ENCODE measurements at places on chromosomes 12 and 14.

DNA sequence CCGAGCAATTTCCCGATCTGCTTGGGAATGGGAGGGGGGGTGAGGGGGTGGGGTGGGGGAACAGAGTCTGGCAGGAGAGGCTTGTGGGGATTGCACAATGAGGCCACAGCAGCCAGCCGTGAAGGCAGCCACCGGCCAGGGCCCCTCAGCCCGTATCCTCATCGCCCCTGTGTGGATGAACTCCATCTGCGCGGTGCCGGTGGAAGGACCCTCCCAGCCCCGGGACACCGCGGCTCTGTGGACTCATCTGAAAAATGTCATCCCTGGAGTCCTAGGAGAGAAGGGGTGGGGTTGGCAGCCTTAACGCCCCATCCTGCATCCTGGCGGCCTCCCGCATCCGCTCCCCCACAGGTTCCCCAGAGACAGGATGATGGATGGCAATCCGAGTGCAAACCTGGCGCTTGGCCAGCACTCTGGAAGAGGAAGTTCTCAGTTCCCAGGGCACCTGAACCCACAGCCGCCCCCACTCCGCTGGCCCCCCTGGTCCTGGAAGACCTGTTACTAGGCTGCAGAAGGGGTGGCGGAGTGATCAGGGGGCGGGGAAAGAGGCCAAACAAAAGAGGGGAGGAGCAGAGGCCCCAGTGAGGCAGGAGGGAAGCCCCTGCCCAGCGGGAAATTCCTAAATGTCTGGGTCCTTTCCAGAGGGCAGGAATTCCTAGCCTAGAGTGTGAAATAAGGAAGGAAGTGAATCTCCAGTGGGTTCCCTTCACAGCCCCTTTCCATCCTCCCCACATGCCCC, 1.2 kb upstream of the TNFAIP2 start:
- peak; percentile 50 for DNase-seq

DNA sequence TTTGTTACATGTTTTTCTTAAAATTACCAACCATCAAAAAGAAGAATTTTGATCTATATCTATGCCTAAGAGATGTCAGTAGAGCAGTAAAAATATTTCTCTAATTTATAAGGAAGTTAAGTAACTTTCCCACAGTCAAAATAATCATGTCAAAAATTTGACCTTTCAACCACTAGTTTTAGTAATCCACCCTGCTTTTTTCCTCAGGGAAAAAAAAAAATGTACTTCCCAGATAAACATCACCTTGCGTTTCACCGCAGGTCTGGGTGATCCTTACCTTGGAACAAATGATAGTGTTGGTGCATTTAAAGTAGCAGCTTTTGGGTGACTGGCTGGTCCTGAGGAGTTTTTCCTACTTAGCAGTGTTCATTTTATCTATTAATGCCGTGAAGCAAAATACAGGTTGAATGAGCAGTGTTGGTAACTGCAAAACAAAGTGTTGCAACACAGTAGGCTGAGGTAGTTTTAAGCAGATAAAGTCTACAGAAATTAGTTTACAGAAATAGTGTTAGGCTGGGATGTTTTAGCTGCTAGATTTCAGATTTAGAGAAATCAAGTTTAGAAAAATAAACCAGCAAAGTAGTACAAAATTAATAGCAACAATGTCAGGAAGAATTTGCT, 137.2 kb upstream of the DNM1L start:
- no peak for DNase-seq

GRCh38 chr14:69008421-69008884, 29.4 kb upstream of the ACTN1 start:
- DNase-seq, result no peak

DNA sequence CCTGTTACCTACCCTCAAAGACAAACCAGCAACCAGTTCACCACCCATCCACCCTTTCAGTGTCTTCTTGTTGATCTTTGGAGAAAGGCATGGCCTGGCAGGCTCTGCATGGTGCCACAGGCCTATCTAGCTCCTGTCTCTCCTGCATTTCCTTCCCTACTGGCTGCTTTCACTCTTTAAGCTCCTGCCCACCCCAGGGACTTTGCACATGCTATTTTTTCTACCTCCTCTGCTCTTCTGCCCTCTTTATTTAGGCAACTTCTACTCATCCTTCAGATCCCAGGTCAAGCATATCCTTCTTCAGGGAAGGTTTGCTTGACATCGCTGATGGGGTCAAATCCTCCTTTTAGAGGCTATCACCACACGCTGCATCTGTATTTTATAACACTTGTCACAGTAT, 27.1 kb upstream of the GPRC5A start:
- no peak for DNase-seq

GRCh38 chr12:83666690-83667089, 980.0 kb downstream of the TMTC2 start:
- no peak for DNase-seq

DNA sequence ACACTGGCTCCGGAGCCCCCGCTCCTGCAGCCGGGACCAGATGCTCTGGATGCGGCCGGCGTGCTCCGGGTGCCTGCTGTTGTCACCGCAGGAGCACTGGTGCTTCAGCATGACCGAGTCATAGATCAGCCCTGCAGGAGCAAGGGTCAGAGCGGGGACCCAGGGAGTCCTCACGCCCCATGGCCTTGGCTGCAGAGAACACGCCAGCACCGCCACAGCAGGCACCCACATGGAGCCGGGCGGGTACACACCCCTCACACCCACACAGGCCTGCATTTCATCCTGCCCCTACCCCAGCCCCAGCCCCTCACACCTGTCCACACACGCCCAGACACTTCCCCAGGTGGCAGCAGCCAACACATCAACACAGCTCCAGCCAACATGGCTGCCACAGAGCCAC, 18.8 kb downstream of the SLC48A1 start:
- no peak for DNase-seq

DNA sequence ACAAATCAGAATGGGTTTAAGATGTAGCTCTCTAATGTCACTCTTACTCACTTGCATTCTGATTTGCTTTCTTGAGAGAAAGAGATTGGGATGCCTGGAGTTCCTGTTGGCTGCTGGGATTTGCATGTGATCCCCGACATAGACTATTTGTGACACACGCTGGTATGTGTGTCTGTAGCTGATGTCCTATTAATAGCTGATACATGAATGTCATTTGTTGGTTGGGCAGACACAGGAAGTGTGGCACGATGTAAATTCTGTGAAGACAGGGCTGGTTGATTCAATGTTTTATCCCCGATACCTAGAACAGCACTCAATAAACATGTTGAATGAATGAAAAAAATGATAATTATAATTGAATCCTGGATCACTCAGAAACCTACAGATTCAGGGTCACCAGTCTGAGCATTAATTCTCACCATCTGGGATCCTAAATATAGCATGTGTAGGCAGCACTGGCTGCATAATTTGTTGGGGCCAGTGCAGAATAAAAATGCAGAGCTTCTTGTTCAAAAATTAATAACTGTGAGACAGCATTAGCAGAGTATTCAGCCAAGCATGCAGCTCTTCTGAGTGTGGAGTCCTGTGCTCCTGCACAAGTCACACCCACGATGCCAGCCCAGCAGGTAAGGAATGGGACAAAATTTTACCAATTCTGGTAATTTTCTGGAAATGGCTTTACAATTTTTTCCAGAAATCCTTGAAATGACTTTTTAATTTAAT, 35.5 kb upstream of the SOCS2 start:
- DNase-seq, result no peak

DNA sequence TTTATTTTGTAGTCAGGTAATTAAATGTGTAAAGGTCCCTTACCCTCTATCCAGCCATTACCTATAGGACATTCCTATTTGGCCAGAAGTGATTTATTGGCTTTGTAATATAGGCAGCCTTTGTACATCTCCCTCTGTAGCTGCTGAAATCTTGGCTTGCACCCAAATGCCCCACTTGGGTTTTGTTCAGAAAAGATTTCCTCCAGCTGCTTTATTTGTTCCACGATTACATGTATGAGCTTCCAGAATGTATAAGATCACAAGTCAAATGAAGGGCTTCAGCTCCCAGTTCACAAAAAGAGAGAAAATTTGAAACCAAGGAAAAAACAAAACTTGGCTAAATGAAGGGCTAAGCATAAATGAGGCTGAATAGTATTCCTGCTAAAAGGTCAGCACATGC, 103.4 kb downstream of the EFCAB11 start:
- DNase-seq, result no peak

DNA sequence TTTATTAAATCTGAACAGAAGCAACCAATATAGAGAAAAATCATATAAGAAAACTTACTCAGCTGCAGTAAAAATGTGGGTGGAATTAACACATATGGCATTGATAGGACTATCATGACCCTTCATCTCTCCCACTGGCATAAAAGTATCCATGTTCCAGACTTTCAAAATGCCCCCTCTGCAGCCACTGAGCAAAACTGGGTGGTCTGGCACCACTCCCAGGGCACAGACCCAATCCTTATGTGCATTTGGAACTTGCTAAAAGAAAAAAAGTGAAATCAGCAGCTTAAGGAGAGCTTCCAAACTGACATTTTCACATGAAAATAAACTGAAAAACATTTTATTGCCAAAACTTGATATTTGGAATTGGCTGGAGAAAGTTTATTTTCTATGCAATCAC, 141.5 kb downstream of the KIF21A start:
- no peak for DNase-seq
